G401 (cell line): ENCODE measurements at places on chromosomes 1 and 21.

DNA sequence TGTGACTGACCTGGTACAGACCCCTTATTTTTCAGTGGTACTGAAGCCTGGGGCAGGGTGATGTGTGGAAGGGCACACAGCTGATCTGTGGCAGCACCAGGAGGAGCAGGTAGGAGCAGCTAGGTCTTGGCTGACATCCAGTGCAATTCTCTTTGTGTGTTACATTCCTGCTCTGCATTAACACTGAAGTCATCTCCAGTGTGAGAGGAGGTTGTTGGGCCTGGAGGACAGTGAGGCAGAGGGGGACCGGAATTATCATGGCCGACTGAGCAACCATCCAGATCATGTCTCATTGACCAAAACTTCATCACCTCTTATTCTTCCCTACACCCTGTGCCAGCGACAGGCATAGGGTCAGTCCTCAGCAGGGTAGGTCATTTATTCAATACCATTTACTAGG, 1.5 kb downstream of the SLAMF8 start:
- DNase-seq, result no peak

- peak; percentile 82 for DNase-seq
Measured at GRCh38 chr1:2310332-2311183, 80.8 kb downstream of the MORN1 start.

DNA sequence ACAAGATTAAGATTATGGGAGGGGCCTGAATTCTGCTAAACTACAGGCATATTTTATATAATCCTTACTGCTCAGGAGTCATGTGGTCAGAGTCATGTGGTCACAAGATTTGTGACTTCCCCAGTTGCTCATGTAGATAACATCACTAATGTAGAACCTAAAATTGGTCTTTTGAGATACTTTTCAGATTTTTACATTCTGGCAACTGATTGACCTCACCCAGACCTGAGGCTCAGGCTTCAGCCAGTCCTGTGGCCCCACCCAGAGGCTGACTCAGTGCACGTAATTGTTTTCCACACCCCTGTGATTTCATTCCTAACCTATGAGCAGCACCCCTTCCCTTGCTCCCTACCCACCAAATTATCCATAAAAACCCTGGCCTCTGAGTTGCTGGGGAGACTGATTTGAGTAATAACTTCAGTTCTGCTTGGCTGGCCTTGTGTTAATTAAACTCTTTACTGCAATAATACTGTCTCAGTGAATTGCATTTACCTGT, 41.7 kb upstream of the ZNF326 start:
- DNase-seq, result peak; percentile 36

- no peak for DNase-seq
Measured at GRCh38 chr1:210937846-210938245, 196.1 kb downstream of the KCNH1 start.

GRCh38 chr1:74830766-74831165, 97.8 kb downstream of the TYW3 start:
- DNase-seq, result no peak

DNA sequence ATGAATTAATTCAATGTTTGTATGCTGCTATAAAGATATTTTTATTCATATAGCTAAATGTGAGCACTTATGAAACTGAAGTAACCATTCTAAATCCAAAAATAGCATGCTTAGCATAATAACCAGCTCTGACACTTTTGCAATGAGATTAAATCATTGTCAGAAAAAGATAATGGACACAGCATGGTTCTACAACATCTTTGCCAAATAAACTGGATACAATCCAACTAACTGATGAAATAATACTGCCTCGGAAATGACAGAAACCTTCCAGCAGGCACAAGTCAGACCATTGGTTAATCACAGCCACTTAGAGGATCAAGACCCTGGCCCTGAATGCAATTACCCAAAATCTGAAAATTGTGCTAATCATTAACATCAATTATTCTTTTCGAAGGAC, 592.7 kb upstream of the ADGRL4 start:
- DNase-seq, result no peak

GRCh38 chr21:42863504-42863870, 15.9 kb downstream of the WDR4 start:
- no peak for DNase-seq

GRCh38 chr1:75327395-75327794, 193.2 kb downstream of the LHX8 start:
- no peak for DNase-seq

DNA sequence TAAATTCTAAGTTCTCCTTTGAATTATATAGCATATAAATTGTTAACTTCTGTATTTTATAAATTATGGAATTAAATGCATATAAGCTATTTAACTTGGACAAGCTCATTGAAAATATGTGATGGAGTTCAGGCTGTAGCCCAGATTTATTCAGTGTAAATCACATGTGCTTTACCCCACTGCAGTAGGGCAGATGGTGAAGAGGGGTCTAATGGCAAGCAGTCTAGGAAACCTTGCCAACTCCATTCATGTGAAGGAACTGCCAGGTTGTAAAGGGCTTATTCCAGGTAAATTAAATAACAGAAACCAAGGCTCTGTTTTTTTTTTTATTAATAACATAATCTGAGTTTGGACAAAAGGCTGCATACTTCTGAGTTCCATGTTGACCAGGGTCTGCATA, 243.2 kb downstream of the NCAM2 start:
- DNase-seq, result no peak

GRCh38 chr1:117632269-117633067, 26.6 kb downstream of the TENT5C start:
- DNase-seq, result no peak

DNA sequence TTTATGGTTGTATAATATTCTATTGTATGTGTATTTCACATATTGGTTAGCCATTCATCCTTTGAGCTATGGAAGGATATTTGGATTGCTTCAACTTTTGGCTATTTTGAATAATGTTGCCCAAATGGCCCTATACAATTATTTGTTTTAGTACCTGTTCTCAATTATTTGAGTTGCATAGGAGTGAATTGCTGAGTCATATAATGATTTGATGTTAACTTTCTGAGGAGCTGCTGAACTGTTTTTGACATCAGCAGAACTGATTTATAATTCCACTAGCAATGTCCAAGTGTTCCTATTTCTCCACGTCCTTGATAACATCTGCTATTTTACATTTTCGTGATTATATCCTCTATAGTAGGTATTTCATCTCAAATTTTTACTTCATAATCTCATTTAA, 839.9 kb downstream of the KCNT2 start:
- DNase-seq, result no peak

DNA sequence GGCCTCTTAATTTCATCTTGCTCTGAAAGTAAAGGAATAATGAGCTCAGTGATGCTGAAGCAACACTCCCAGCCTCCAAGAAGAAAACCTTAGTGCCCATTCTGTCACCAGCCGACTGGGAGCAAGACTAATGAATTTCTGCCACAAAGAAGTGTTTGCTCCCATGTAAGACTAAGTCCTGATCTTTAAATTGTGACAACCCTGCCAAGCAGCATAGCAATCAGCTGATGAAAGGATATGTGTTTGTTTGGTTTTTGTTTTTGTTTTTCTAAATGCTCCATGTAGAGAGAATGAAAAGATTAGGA, 113.7 kb upstream of the PALMD start:
- no peak for DNase-seq

DNA sequence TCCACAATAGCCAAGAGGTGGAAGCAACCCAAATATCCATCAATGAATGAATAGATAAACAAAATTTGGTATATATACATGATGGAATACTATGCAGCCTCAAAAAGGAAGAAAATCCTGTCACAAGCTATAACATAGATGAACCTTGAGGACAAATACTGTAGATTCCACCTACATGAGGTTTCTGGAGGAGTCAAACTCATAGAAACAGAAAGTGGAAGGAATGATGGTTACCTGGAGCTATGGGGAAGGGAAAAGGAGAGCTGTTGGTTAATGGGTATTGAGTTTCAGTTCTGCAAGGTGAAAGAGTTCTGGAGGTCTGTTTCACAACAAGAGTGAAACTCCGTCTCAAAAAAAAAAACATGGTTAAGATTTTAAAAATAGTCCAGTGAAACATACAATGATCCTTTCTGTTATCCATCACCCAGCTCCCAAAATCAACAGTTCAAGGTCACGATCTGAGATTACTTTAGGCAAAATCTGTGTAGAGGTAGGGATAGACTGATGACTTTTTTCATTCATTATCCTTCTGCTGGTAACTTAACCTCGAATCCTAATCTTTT, 80.8 kb upstream of the HNRNPU start:
- no peak for DNase-seq

DNA sequence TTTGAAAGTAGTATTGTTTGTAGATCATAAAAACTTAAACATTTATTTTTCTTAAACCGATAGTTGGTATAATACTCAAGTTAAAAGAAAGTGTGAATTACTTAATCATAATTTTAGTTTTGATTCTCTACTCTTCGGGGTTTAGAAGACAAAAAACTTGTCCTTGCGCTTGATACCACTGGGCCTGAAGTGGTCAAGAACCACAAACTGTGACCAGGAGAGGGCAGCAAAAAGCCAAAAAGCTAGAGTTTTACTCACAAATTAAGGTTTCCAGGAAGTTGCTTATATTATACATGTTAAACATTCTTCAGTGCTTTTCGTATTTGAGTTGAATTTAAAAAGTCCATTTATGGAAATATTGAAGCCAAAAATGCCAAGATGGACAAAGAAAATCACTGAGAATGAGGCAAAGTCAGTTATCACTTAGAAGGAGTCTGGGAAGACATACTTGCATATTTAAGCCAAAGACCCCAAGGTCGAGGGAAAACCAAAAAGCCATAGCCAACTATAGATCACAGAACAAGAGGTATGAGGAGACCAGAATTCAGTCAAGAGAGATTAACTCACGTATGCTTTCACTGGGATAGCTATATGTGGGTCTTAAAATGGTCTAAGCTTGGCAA, 34.2 kb downstream of the EFCAB7 start:
- peak; percentile 26 for DNase-seq

DNA sequence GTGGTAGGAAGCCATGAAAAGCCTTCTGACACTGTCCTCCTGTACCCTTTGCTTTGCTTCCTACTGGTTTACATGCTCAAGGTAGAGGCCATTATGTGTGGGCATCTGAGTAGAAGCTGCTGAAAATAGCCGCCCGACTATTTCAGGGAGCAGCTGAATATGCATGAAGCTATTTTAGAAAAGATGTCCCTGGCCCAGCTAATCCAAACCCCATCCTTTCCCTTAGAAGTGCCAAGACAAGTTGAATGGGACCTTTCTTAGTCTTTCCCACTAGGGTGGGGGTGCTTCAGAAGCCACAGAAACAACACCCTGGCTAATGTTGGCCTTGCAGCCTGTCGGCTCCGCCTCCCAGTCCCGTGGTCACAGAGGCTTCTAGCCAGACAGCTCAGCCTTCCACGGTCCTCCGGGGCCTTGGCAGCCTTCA, 205.1 kb upstream of the EDN2 start:
- DNase-seq, result peak; percentile 47

DNA sequence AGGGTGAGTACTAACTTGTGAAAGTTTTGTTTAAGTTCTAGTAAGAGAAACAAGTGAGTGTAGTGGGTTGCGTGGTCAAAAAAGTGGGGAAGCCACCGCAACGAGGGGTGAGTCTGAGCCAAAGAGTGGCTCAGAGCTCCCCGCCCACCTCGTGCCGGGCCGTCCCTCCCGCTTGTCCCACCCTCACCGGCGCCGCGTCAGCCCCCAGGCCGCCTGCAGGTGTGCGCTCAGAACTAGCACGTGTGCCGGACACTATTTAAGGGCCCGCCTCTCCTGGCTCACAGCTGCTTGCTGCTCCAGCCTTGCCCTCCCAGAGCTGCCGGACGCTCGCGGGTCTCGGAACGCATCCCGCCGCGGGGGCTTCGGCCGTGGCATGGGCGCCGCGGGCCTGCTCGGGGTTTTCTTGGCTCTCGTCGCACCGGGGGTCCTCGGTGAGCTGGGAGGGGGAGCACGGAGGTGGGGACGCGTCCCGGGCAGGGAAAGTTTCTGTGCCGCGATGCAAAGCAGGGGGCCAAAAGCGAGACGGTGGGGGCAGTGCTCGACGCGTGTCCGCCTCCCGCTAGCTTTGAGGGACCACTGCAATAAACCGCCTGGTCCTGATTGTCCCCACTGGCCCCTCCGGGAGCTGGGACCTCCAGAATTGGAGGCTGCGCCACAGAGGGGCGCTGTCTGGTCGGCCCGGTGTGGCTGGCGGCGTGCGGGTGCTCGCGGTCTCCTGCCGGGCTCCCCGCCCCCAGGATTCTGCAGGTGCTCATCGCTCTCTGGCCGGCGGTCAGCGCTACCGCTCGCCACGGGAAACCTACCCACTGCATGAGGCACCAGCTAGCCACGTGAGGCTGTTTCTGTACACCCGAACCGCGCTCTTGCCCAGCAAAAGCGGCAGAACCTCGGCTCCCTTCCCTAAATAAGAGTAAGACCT, at the start of gene CR2:
Gene CR2, plus strand, starts transcription at position 283 of the 919 bp plus-strand sequence. Its CDS starts 91 bp downstream, at position 374.
- no peak for DNase-seq

DNA sequence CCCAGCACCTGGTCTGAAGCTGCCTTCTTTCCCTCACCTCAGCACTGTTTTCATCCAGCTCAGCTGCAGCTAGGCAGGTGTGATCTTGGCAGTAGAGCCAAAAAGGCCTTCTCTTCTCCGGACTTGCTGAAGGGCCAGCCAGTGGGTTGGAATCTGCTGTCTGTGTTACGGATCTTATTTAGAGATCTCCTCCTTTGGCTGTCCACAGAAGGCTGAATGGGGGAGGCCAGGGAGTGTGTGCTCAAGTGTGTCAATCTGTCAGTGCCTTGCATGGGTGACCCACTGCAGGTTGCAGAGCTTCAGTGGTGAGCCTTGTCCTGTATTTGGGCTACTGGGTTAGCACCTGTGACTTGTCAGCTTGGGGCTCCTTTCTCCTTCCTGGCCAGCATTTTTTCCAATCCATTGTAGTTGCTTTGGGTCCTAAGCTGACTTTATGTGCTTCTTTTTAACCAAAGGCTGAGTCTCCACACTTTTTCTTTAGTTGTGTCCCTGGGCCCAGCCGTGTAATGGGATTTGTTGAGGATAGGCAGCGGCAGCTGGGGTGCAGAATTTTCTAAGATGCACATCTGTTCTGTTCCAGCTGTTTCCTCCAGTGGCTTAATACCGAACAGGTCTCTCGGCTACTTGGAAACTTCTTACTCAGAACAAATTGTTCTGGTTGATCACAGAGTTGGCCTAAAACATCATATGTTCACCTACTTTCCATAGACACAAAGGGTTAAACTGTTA, 126.8 kb downstream of the PEX14 start:
- DNase-seq, result no peak
